Bladder microvascular endothelial cell (primary cell): ENCODE measurements at places on chromosomes 3 and 15. TPM values are rescaled to one million over a fixed set of nuclear protein-coding genes. Genes with fewer than 3 reads are reported as not detected.

Gene SERINC4
- not detected in 2 replicates for total RNA-seq

Gene CYP11A1
- not detected in 2 replicates for total RNA-seq

Gene HCN4
- total RNA-seq: under 0.01 TPM in 1 of 2 replicates, not detected in the other

Gene IGF1R
- total RNA-seq: 12.6 and 90.9 TPM in 2 replicates

Gene TM4SF1
- 1,004 and 1,541 TPM in 2 replicates for total RNA-seq

Gene CTNNB1
- 1,311 and 2,052 TPM in 2 replicates for total RNA-seq

Gene IFT57
- total RNA-seq: 16.2 and 26.1 TPM in 2 replicates

Gene CALML4
- total RNA-seq: 4.4 and 5.1 TPM in 2 replicates

Gene CHRM5
- 0.31 TPM in 1 of 2 replicates, not detected in the other for total RNA-seq

Gene EPHA3
- under 0.01 and 0.16 TPM in 2 replicates for total RNA-seq

Gene A4GNT
- total RNA-seq: not detected in 2 replicates

Gene PPIP5K1
- 14.1 and 42.9 TPM in 2 replicates for total RNA-seq

Gene FBXO45
- total RNA-seq: 8.7 and 18.3 TPM in 2 replicates

Gene SLC35G2
- total RNA-seq: 16.8 and 27.5 TPM in 2 replicates

Gene ZIC1
- not detected in 2 replicates for total RNA-seq

Gene SLC2A2
- not detected in 2 replicates for total RNA-seq

Gene P2RY12
- not detected in 2 replicates for total RNA-seq

Gene ARPC4
- 179 and 237 TPM in 2 replicates for total RNA-seq
